ENCODE measurements at places on chromosomes 12 and 14.

DNA sequence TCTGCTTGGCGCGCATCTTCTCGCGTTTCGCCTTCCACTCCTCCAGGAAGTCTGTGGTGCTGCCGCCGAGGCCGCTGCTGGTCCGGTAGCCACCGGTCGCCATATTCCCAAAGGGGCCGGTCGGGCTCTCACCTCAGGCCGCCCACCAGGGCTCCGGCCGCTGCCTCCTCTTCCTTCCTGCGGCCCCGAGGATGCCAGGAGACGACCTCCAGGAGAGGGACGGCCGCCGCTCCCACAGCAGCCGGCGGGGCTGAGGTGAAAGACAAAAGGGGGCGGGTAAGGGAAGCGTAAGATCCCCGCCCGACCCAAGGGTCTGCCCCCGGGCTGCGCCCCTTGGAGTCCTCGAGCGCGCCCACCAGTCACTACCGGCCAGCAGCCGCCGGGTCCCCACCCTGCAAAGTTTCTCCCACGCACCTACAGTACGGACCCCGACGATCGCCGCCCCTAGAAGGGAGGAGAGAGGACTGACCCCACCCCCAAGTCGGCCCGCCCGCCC, 574 bp downstream of the PAWR start:
- DNase-seq = peak; percentile 45

DNA sequence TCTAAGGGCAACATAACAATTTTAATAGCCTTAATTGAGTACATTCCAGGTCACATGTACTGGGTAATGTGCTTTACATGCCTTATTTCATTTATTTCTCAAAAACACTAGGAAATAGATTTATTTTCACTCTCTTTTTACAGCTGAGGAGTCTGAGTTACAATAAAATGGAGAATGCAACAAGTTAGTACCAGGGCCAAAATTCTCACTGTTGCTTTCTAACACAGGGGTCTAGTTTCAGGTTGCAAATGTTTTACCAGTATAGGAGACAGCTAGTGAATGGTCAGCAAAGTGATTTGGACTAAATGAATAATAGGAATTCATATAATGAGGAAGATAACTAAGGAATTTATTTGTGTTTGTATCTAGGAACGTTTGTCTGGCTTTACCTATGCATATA, 137.3 kb downstream of the RASSF9 start:
- no peak for DNase-seq

- no peak for DNase-seq
Observed at GRCh38 chr12:22322091-22322490, 12.4 kb downstream of the ST8SIA1 start.

- DNase-seq = no peak
Observed at GRCh38 chr12:96053476-96054243, 18.3 kb upstream of the LTA4H start.

DNA sequence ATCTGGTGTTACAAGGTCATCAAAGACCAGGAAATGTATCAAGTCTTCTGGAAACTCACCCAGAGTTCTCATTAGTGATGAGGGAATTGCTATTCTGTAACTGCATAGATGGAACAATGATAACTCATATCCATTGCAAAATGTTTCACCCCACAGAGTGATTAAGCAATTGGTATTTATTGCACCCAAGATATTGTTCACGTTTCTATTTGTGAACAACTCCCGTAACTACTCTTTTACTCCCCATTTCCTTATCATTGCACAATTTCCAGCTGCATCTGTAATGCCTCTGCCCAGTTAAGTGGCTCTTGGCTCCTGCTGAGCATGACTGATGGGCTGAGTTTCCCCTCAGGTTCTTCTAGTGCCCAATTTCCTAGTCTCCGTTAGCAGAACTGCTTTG, 108.7 kb upstream of the PRICKLE1 start:
- DNase-seq = no peak

GRCh38 chr14:103132381-103133209, 9.3 kb downstream of the TNFAIP2 start:
- no peak for DNase-seq

- DNase-seq = no peak
Observed at GRCh38 chr12:62882140-62882539, 52.8 kb downstream of the PPM1H start.

- peak; percentile 78 for DNase-seq
Observed at GRCh38 chr14:89625244-89625713, 208.2 kb upstream of the FOXN3 start.

DNA sequence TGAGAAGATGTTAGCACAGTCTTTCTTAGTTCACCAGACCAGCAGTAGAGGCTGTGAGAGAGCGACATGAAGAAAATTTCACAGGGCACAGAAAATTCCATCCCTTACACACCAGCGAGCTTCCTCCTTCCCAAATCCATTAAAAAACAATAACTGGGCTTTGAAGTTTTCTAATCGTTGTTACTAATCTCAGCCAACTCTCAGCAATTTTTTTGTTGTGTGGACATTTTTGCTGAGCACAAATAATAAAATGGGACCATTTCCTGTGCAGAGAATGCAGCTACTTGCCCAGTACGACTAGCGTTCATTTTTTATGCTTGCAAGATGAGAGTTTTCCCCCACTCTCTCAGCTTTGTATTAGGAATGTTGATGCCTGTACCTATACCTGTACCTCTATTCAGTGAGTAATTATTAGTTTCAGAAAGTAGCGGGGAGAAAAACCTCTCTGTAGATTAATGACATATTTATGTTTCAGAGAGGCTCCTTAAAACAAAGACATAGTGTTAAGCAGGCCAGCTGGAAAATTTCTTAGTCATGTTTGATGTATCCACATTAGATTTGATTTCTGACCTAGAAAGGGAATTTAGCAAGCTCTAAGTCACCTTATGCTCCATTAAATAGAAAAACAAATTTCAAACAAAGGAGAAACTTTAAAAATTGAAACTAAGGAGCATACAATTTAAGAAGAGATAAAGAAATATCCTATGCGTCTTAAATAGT, 146.5 kb downstream of the SRGAP1 start:
- no peak for DNase-seq

All from NCI-H2171 (cell line).